ENCODE measurements at places on chromosomes 2 and 18.

GRCh38 chr2:178238154-178238521, 43.8 kb downstream of the OSBPL6 start:
- DNase-seq = peak; percentile 43

- DNase-seq = peak; percentile 72
Measured at GRCh38 chr18:22847392-22847791, 85.7 kb upstream of the RBBP8 start.

- no peak for DNase-seq
Measured at GRCh38 chr2:39424951-39425350, 12.1 kb downstream of the MAP4K3 start.

GRCh38 chr2:19864381-19864780, 37.4 kb downstream of the TTC32 start:
- DNase-seq = no peak

- peak; percentile 61 for DNase-seq
Measured at GRCh38 chr2:70124983-70125480, 37.8 kb downstream of the PCBP1 start.

- no peak for DNase-seq
Measured at GRCh38 chr2:140797718-140798117, 1333.1 kb downstream of the LRP1B start.

GRCh38 chr2:239180526-239181073, 220.2 kb downstream of the HDAC4 start:
- no peak for DNase-seq

GRCh38 chr2:190696792-190697398, 48.0 kb downstream of the NAB1 start:
- DNase-seq = no peak

DNA sequence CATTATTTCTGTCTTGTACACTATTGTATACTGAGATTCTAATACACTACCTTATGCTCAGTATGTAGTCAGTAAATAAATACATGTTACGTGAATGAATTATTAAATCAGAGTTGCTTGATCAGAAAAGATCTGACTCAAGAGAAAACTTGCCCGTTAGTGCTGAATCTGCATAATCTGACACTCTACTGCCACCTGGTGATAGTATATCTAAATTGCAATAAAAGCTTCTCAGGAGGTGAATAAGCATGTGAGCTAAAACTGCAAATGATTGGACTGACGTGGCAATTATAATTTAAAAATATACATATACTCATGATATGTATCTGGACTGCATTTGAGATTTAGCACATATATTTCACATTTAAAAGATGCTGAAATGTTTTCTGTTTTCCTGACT, 70.4 kb downstream of the KIAA1328 start:
- peak; percentile 63 for DNase-seq

GRCh38 chr18:38369772-38370690, 804.4 kb upstream of the CELF4 start:
- no peak for DNase-seq

- no peak for DNase-seq
Measured at GRCh38 chr2:151906633-151906998, 78.4 kb upstream of the ARL5A start.

DNA sequence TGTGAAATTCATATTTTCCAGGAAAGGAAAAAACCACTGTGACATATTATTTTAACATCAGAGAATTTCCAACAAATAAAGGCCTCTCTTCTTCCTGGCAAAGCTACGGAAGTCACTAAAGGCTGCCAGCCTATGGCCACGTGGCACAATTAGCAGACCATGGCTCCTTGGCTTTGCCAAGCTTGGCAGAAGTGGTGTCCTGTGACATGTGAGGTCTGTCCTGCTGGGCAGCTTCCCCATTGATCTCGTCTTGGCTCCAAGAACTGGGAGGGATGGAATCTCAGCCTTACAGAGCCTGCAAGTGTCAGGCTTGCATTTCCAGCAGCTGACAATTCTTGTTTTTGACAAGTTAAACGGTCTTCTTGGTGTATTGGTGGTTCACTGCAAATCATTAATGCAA, 226.9 kb upstream of the THSD7B start:
- no peak for DNase-seq

DNA sequence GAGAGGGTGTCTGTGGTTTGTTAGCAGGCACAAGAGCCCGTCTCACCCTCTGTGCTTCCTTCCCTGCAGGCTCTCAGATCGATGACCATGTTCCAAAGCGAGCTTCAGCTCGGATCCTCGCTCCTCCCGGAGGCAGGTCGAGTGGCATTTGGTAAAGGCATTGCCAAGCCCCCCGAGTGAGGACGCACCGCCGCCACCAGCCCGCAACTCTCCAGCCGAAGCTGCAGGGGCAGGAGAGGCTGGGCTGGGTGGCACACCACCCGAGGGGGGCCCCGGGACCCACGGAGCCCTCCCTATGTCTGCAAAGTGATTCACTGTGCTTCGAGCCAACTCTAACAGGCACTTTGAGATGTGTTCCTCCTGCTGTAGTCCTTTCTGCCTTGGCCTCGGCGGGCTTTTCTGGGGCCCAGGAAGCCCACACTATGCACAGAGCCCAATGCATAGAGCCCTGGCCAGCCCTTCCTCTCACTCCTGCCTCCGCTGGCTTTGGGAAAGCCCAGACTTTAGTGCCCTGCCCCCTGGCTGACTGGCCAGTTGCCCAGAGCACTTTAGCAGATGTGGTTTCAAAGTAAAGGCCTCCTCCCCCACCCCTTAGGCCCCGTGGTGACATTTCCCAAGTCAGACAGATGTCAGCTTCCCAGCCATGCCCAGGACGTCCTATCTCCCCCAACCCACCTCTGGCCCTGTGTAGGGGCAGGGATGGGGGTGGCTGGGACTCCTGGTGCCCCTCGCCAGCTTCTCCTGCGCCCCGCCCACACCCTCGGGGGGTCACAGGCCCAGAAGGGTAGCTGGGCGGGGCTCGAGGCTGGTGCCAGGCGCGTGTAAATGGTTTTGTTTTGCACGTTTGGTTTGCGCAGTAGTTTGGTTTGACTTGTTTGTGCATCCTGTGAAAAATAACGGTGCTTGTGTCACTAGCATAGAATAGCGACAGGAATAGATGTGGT, 23.3 kb upstream of the MAPRE3 start:
- peak; percentile 67 for DNase-seq

DNA sequence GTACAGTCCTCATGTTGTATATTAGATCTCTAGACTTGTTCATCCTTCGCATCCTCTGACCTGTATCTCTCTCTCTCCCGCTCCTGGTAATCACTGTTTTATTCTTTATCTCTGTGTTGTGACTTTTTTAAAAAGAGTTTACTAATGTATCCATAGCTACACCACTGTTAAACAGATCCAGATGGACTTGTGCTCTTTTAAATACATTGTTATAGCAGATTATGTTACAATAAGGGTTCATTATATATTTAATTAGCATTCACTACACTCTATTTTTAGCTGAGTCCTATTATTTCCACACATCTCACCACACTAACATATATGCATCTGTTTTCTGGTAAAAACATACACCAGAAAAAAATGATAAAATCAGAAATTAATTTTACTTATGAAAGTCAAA, 90.5 kb downstream of the RBM43 start:
- DNase-seq = no peak

DNA sequence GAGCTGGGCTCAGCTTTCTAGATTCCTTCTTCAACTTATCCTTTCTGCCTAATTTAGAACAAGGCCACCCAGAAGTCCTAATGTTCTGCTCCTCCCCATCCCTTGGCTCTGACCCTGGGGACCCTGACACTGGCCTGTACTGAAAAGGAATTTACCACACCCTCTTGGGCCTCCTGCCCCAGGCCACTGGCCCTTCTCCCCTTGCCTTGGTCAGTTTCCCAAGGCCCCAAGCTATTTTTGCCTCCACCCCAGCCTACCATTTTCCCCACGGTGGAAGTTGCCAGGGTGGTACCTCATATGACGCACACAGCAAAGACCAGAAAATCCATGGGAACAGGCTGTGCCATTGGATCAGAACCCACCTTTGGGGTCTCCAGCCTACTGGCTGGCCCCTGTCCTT, 72.1 kb downstream of the ZBTB7C start:
- DNase-seq = no peak

Measured in cardiac fibroblast (primary cell).